ENCODE measurements at places on chromosomes 5 and 9. TPM values are rescaled to one million over a fixed set of nuclear protein-coding genes. Genes with fewer than 3 reads are reported as not detected.

DNA sequence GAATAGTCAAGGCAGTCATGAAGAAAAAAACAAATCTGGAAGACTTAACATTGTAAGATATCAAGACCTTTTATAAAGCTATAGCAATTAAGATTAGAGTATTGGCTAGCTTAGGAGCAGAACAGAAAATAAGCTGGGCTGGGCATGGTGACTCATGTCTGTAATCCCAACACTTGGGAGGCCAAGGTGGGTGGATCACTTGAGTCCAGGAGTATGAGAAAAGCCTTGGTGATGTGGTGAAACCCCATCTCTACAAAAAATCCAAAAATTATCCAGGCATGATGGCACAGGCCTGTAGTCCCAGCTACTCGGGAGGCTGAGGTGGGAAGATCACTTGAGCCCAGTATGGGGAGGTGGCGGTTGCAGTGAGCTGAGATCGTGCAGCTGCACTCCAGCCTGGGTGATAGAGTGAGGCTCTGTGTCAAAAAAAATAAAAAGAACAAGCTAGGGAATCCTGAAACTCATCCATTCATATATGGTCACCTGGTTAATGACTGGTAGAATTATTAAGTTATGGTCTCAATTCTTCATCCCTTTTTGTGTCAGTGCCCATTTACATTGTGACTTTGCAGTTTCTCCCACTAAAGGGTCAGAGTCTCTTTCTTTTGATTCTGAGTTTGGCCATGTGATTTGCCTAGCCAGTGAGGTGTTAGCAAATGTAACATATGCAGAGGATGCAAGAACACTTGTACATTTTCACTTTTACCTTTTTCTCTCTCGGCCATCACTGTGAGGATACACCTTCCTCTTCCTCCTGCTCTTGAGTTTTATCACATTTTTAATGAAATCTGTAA, 144.6 kb upstream of the SGCD start:
- DNase-seq = no peak

DNA sequence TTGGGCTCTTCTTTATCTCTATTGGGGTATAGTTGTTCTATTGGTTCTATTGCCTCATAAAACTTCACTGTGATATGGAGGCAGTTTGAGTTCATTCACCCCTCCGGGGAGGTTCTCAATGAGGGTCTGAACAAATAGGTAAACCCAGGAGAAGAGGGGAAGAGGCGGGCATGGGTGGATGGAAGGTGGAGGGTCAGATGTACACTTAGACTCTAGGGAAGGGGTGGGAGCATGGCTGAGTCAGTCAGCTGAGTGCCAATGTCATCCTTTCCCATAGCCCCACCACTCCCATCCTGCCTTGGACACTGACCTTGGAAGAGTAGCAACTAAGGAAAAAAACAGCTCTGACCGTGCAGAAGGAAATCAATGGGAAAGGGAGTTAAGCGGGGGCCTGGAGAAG, 9.9 kb upstream of the FABP6 start:
- no peak for DNase-seq

- DNase-seq = no peak
Observed at GRCh38 chr5:60583616-60584015, 116.3 kb downstream of the DEPDC1B start.

DNA sequence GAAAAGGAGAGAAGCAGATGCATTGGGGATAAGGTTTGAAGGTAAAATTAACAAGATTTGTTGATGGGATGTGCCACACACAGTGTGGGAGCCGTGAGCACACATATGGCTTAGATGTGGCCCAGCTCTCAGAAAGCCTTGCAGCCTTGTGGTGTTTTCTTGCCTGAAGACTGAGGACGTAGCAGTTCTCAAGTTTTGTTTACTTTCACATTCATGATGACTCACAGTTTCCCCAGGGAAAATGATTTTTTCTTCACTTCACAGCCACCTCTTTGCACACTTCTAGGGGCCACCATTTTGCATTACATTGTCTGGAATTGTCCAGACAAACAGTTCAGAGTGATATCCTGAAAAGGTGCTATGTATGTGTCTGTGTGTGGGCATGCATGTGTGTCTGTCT, 126.2 kb downstream of the BASP1 start:
- DNase-seq = no peak

DNA sequence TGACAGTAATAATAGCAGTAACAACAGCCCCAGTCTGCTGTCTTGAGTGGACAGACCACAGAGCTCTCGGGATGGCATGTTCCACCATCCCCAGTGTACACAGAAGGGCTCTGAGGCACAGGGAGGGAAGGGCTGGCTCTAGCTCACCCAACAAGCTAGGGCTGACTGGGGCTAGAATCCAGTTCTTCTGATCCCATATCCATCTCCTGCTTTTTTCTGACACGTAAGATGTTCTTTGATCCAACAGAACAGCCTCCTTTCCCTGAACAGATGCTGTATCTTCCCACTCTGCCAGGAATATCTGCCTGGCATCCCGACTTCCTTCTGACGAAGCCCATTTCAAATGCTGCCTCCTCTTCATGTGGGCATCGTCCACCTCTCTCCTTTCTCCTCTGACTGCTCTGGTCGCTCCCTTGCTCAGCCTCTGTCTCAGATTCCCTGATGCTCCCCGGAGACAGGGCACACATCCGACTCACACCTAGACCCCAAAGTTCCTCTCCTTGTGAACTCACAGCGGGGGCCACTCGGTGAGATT, 43.6 kb upstream of the CLK4 start:
- no peak for DNase-seq

DNA sequence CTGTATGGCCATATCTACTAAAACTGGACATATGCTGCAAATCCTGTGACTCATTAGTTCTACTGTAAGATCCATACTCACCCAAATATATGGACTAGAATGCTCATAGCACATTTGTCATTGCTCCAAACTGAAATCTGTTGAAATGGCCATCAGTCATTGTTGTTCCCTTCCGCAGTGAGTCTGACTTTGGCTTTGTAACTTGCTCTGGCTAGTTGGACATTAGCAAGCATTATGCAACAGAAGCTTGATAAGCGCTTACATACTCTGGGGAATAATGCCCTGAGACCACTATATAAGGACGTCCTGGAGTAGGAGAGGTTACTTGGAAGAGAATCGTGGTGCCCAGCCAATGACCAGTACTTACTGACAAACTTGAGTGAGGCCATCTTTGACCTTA, 9.0 kb downstream of the KIAA1958 start:
- DNase-seq = no peak

DNA sequence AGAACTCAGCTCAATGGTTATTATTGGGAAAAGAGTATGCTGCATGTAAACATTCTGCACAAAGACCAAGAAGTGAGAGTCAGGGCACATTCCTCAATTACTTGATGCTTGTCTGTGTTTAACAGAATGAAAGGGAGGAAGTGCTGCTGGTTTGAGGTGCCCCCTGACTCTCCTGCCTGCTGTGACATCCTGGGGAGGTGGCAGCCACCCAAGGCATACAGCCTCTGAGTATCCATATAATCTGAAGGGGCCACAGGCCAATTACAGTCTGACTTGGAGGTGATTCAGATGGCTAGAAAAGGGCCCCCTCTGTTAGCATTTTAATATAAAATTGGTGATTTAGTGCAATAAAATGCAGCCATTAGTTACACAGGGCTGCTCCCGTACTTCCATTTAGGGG, 313.8 kb downstream of the ASTN2 start:
- no peak for DNase-seq

- no peak for DNase-seq
Observed at GRCh38 chr5:138037271-138037670, 4.4 kb upstream of the FAM13B start.

DNA sequence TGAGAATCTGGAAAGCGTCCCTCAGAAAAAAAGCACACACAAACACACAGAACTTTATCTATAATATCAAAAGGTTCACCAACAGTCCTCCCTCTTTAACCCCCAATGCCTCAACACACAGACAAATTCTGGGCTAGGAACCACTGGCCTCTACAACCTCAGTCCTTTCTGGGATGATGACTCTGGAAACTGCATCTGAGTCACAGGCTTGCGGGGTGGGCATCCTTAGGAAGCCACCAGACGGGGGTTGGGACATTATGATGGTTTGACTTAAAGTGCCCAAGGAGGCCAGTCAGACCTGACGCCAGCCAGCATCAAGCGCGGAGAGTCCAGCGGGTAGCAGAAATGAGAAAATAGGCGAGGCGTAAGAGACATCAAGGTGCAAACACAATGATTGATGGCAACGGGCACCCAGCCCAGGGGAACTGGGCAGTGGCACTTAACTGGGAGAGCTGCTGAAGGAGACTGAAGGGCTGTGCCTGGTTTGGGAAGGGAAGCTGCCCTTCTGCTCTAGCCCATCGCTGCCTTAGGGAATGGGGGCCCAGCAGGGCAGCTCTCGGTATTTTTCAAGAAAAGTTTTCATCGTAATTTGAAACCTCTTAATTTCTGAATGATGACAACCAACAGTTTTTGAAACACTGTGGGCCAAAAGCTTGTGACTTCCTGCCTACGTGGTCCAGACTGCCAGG, 20.7 kb downstream of the SPRY4 start:
- DNase-seq = no peak

DNA sequence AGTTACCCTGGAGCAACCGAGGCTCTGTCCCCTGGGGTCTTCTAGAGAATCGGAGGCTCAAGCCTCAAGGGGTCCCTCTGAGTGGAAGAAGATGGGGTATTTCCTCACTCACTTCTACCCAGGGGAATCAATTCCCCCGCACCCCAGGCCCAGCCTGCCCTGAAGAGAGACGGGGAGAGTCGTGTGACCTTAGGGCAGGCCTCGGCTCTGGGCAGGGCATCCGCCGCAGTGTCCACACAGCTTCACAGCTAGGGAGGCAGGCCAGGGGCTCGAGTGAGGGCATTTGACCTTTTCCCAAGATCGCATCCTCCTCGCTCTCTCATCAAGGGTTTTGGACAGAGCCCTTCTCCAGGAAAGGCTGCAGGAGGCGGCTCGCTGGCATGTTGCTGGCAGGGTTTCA, 57.9 kb upstream of the CNOT6 start:
- no peak for DNase-seq

DNA sequence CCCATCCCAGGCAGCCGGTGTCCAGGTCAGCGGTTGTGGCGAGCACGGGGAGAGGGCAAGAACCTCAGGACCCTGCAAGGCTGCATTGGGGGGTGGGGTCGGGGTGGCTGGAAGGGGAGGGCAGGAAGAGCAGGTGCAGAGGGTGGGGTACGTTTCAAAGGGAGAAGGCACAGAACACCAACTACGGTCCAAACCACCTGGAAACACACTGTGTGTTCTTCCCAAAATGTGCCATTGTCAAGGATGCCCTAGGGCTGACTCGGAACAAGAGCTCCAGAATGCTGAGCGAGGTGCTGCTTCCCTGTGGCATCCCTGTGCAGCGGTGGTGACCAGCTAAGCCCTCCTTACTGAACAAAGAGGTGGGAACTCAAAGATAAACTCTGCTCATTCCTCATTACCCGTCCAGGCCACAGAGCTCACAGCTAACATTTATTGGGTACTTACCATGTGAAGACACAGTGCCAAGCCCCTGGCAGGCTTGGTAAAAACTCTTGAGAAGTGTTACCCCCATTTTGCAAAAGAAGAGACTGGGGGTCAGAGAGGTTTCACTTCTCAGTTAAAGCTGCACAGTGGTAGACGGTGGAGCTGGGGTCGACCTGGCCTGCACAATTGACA, 153.8 kb downstream of the COL23A1 start:
- no peak for DNase-seq

DNA sequence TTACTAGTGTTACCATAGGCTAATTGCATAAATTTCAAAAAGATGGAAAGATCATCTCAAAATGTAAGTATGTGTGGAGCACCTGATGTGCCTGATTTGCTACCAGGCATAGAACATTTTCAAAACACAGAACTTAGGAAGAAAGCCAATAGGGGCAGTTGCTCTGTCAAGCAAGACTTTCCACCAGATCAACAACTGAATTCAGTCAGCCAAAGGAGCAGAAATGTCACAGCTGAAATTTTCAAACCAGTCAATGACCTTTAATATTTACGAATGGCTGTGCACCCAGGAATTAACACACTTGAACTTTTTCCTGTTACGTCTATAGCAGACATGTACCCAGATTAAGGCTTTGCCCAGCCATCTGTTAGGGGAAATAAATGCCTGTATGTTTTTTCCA, 452.8 kb upstream of the PTGER4 start:
- no peak for DNase-seq

DNA sequence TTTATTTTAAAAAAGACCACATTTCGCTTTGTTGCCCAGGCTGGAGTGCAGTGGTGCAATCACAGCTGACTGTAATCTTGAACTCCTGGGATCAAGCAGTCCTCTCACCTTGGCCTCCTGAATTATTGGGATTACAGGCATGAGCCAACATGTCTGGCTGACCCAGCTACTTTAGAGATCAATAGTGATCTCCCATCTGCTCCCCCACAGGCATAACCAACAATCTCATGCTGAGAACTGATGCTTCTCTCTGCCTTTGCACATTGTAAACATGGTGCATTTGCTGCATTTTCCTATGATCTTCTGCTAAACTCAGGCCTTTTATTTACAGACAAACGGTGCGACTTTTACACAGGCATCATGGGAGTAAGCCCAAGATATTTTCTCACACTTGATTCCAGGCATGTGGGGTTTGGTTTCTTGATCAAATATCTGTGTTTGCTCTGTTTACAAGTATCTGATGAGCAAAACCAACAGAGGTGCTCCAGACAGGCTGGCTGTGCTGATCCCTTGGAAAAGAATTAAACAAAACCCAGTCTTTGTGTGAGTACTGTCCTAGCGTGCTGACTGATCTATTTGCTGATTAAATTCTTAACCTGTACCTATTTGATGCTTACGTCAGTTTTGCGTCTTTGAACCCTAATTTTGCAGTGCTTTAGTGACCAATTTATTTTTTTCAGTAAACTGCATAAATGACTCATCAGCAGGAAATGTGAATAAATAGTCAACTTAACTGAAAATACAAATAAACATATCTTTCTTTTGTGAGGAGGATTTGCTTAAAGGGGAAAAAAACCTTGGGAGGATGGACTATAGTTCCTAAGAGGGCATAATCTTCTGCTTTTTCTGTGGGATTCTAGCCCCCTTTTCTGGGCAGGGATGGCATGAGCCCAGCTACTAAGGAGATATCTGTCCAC, 191.7 kb upstream of the NR3C1 start:
- DNase-seq = no peak

- no peak for DNase-seq
Observed at GRCh38 chr5:154371687-154372086, 74.1 kb upstream of the SAP30L start.

DNA sequence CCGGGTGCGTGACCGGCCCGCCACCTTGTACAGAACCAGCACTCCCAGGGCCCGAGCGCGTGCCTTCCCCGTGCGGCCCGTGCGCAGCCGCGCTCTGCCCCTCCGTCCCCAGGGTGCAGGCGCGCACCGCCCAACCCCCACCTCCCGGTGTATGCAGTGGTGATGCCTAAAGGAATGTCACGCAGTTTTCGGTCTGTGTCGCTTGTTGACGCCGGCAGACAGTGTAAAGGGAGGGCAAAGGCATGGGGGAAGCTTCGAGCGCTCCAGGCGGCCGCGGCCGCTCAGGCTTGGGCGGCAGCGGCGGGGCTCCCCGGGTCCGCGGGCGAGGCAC, 1.3 kb downstream of the LRRC26 start:
- DNase-seq = no peak

- no peak for DNase-seq
Observed at GRCh38 chr5:151002250-151002649, 18.1 kb upstream of the GPX3 start.

- DNase-seq = peak; percentile 28
Observed at GRCh38 chr5:107104040-107104995, 566.4 kb downstream of the EFNA5 start.

The LRRC70 gene
- 1.0 TPM for total RNA-seq

The BTNL9 gene
- total RNA-seq = 37.6 TPM

The SV2C gene
- 0.22 TPM for total RNA-seq

The EPB41L4A gene
- 21.5 TPM for total RNA-seq

The TNFSF15 gene
- total RNA-seq = 0.08 TPM

The CCT5 gene
- total RNA-seq = 104 TPM

The PAEP gene
- total RNA-seq = not detected

The TMC1 gene
- not detected for total RNA-seq

The RGS7BP gene
- 6.5 TPM for total RNA-seq

The SH3GL2 gene
- 0.51 TPM for total RNA-seq

The PDGFRB gene
- total RNA-seq = 57.2 TPM

Data from Right ventricle myocardium inferior (tissue), 1 donor.